ENCODE measurements at places on chromosomes 3 and 15.

DNA sequence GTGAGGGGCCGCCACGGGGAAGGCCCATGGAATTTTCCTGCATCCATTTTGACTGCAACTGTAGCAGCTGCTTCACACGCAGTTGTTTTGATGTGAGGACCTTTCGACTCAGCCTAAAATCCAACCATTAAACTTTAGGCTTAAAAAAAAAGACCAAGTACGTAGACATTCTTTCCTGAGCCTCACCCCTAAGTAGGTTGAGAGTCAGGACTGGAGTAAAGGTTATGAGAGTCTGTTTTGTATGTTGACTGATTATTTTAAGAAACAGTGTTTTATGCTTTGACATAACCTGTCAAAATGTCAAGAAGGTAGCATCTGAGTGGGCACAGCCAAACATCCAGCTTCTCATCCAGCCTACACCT lies 45.7 kb upstream of the AMOTL2 start:
- no peak for DNase-seq

DNA sequence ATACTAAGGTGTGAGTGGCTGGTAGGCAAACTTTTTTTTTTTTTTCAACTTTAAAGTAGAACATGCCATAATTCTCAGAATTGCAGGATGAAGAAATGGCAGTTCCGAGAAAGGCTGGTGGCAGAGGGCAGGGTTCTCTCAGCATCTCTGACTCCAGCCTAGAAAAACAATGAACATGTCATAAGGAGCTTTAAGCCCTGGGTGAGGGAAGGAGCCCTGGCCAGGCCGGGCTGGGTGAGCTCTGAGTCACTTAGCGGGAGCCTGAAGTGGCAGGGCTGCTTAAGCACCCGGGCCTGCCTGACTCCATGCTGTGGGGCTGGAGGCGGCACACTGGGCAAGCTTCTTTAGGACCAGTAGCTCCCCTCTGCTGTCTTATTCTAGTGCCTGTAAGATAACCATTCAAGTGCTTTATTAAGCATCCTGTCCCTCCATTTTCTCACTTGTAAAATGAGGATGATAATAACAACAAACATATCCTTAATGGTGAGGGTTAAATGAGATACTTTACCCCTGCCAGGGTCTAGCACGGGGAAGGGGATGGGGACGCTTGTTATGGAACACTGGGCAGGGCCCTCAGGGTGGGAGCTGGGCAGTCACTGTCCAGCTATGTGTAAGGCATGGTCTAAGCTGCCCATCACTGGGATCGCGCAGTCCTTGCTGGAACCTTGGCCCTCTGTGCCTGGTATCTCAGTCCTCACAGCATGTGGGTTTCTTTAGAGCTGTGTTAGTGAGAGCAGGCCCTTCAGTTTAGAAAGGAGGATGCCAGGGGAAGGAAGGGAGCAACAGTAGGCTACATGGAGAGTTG lies 18.4 kb downstream of the SMAD6 start:
- DNase-seq, result no peak

GRCh38 chr15:86162641-86163040 lies 83.0 kb downstream of the AGBL1 start:
- no peak for DNase-seq

DNA sequence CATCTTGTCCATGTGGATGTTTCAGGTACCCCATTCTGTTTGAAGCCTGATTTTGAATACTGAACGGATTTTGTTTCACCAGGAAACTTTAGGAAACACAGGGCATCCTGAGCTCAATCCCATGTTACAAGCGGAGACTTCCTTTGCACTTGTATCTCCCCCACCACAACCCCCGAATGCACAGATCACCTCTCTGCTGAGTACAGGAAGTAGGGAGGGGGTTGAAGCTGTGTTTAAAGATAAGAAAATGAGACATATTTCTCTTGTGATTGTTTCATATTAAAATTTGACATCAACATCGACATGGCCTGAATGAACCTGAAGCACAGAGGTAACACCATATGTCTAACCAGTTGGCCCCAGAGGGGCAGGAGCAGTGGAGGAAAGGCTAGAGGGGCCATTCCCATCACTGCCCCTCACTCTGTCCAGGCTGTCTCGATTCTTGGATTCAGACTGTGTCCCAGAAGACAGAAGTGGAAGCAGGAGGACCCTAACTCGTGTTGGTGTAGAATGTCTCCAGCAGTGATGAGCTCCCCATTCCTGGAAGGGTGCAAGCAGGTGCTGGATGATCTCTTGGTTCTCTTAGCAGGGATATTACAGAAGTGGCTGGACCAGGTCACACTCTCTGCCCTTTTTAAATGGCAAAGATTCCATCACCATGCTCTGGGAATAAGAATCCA lies 59.6 kb upstream of the IQSEC1 start:
- DNase-seq, result no peak

- DNase-seq, result no peak
Measured at GRCh38 chr3:111069974-111070771, 1.4 kb upstream of the NECTIN3 start.

DNA sequence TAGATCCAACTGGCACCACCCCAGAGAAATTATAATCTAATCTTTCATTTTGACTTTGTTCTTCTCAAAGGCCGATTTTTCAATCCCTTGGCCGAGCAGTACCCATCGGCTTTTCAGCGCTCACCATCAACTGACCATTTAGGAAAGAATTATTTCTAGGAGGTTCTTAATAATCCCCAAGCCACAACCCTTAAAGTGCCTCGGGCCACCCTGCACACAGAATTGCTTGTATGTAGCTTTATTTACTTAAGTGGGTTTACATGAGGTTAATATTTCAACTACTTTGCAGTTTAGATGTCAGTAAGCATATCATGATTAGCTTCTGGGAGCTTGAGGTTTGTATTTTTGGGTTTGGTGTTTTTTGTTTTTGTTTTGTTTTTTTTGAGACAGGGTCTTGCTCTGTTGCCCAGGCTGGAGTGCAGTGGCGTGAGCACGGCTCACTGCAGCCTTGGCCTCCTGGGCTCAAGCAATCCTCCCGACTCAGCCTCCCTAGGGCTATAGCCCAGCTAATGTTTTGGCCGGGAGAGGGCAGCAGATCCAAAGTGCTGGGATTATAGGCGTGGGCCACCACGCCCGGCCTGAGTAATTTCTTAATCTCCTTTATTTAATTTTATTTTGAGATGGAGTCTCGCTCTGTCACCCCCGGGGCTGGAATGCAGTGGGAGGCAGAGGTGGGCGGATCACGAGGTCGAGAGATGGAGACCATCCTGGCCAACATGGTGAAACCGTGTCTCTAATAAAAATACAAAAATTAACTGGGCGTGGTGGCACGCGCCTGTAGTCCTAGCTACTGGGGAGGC lies 801 bp upstream of the CDAN1 start:
- no peak for DNase-seq

DNA sequence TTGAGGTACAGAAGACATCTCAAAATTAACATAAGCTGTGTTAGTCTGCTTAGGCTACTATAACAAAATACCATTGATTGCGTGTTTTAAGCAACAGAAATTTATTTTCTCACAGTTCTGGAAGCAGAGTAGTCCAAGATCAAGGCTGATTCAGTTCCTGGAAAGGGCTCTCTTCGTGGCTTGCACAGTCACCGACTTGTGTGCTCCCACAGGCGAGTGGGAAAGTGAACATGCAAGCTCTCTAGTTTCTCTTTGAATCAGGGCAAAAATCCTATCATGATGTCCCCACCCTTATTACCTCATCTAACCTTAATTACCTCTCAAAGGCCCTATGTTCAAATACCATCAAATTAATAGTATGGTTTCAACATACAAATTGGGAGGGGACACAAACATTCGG lies 505.9 kb downstream of the ZIC1 start:
- DNase-seq, result no peak

DNA sequence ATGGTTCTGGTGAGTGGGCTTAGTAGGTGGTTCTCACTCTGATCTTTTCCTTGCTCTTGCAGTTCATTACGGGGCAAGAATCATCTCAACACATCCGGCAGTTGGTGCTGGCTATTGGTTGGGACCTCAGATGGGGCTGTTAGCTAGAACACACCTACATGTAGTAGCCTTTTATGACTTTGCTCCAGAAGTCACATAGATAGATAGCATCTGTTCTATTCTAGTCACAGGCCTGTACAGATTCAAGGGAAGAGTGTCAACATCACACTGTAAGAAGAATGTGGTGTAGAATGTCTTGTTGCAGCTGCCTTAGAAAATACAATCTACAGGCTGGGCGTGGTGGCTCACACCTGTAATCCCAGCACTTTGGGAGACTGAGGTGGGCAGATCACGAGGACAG lies 15.1 kb downstream of the RAB5A start:
- DNase-seq, result no peak

DNA sequence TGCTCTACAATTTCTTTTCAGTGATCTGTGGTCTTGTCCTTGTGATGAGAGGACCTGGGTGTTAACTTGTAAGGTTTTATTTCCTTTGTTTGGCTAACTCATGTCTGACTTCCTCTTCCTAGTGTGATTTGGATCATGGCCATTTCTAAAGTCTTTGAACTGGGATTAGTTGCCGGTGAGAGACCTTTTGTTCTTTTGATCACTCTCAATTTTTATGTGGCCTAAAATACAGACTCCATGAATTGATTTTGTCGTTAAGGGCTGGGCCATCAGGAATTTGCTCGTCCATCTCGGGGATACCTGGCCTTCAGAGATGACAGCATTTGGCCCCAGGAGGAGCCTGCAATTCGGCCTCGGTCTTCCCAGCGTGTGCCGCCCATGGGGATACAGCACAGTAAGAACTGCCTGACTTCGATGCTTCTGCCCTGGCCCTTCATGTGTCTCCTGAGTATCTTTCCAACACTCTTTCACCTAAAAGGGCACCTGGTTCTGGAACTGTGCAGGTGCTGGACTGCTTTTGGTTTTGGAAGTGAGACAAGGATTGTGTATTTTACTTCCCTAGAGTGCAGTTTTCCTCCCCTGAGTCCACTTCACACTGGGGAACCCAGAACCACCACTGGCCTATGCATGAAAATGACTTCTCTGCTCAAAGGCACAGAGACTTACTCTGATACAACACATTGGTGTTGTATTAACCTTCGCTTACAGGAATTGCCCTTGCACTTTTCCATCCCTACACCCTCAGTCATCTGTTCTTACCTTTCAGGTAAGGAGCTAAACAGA lies 13.1 kb upstream of the LRRC2 start:
- DNase-seq, result no peak

DNA sequence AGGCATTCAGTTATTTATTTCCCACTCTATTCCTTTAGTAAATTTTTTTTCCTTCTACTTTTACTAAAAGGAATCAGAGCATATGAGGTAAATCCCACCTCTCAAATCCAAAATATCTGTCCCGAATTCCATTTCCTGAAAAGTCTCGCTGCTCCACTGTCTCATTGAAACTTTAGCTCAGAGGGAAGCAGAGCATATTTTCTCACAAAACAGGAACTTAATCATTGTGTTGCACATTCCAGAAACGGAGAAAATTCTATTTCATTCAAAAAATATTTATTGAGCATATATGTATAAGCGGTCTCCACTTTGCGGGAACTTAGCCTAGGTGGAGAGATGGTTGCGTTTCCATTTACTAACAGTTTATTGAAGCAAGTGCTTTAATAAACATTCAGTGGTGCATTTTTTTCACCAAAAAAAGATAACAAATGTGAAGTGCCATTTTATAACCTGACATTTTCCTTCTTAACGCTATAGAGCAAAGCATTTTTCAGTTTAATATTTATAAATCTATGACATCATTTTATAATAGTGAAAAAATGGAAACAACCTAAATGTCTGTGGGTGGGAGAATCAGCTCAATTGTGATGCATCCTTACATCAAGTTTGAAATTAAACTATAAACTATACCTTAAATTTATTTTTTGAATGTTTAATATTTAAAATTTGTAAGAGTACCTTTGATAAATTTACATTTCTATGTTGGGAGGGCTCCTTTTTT lies 67.2 kb upstream of the CSTA start:
- no peak for DNase-seq

DNA sequence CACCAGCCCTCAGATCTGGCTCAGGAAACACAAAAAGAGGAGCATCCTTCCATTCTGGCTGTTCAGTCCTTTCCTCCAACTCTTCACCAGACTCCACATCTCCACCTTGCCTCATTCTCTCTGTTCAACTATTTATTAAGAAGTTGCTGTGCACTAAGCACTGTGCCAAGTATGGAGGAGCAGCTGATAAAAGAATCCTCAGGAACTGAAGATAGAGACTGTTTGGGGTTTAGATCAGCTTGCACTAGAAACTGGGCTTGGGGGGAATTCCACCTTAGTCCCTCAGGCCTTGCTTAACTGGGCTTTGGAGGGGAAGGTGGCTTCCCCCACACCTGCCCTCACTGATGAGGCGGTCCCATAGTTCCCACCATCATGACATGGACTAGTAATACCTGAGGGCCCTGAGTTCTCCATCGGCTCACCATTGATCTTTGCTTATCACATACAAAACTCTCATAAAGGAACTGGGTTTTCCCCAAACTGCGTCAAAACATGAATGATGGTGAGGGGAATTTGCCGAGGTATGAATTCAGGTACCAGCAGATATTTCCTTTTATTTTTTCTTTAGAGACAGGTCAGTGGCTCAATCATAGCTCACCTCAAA lies 1.7 kb upstream of the CCR8 start:
- no peak for DNase-seq

DNA sequence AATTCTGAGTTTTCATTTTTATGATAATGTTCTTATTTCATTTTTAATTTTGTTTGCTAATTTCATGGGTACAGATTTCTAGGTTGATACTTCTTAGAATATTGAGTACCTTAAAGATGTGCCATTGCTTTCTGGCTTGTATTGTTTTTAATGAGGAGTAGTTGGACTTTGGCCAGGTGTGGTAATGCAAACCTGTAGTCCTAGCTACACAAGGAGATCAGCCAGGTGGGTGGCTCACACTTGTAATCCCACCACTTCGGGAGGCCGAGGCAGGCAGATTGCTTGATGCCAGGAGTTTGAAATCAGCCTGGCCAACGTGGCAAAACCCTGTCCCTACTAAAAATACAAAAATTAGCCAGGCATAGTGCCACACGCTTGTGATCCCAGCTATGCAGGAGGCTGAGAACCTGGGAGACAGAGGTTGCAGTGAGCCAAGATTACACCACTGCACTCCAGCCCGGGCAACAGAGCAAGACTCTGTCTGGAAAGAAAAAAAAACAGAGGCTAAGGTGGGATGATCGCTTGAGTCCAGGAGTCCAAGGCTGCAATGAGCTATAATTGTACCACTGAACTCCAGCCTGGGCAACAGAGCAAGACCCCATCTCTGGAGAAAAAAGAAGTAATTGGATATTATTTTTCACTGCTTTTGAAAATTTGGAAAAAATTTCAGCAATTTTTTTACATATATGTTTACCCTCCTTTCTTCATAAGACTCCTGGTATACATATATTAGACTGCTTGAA lies 198.0 kb downstream of the ALCAM start:
- no peak for DNase-seq

DNA sequence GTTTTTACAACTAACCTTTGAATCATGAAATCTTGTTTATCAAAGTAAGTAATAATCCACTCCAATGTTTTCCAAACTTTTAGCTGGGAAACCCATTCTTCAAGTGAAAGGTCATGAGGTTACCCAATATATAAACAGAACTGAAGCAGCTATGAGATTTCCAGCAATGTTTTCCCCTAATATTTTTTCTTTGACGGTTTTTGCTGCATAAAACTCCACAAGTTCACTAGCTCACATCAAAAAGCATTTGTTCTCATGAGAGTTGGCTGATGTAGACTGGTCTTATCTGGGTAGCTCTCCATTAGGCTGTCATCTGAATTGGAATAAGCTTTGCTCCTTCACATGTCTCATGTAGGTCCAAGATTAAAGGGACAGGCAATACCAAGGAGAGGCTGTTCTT lies 241.2 kb upstream of the LRRC3B start:
- no peak for DNase-seq

- DNase-seq, result no peak
Measured at GRCh38 chr15:95761501-95762165, 568.9 kb upstream of the NR2F2 start.

Data from cerebellar nuclear complex (tissue), 1 donor.